ENCODE measurements at places on chromosomes 1 and 21.
A peak's percentile ranks its signal among the peaks of the same experiment; 100 is the strongest.

DNA sequence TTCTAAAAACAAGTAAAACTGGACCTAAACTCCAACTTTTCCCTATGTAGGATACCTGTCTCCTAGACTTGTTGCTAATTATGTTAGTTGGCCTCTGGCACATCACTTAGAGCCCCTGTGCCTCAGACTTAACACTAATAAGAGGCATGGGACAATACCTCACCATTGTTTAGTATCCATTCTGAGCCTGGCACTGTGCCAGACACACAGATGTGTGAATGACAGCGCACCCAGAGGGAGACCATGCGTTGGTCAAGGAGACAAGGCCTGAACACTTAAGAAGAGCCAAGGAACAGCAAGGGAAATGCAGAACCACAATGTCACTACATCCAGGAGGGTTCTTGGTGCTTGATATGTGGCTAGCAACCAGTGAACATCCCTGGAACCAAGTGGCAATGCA is 189.1 kb downstream of the FGGY start:
- peak; percentile 38 for DNase-seq

DNA sequence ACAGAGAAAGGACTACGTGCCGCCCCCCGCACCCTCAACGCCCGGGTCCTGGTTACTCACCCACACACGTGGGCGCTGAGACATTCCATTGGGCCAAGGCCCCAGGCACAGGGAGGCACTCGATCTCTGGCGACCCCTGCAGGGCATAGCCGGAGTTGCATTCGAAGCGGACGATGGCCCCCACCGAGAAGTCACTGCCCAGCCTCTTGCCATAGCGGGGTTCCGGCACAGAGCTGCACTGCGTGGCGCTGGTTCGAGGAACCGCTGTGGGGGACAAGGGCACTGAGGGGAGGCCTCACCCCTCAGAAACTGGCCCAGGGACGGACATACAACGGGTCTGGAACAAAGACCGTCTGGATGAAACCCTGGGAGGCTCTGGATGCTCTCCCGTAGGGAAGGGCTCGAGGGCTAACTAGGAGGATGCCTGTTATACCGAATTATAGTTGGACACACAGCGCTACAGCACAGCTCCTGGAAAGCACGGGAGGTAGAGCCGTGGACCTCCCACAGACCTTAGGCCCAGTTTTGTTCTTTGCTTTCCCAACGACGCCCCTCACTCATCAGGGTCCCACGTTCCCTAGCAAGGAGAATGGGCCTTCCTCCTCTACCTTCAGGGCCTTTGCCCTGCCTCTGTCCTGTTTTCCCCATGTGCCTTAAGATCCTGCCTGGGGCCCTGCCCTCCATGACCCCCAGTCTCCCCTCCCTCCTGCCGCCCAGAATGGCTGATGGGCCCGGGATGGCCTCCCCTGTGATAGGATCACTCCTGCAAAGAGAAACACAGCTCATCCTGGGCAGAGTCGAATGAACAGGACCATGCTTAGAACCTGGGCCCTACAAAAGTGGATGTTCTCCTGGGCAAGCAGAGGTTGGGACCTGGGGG is 152.8 kb downstream of the ZSCAN20 start:
- DNase-seq, result peak; percentile 49

DNA sequence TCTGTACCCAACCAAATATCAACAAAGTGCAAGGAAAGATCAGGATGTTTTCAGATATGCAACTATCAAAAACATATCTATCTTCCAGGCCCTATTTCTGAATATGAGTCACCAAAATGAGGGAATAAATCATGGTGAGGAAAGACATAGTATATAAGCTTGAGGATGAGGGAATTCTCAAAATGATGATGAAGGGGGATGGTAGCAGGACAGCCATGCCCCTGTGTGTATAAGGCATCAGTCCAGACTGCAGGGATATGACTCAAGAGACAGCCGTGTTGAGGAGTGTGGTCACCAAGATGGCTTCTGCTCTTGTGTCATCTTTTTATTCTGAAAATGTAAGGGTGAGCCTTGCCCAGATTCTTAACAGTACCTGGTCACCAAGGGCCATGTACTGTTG is 4.4 kb upstream of the WDR64 start:
- no peak for DNase-seq

DNA sequence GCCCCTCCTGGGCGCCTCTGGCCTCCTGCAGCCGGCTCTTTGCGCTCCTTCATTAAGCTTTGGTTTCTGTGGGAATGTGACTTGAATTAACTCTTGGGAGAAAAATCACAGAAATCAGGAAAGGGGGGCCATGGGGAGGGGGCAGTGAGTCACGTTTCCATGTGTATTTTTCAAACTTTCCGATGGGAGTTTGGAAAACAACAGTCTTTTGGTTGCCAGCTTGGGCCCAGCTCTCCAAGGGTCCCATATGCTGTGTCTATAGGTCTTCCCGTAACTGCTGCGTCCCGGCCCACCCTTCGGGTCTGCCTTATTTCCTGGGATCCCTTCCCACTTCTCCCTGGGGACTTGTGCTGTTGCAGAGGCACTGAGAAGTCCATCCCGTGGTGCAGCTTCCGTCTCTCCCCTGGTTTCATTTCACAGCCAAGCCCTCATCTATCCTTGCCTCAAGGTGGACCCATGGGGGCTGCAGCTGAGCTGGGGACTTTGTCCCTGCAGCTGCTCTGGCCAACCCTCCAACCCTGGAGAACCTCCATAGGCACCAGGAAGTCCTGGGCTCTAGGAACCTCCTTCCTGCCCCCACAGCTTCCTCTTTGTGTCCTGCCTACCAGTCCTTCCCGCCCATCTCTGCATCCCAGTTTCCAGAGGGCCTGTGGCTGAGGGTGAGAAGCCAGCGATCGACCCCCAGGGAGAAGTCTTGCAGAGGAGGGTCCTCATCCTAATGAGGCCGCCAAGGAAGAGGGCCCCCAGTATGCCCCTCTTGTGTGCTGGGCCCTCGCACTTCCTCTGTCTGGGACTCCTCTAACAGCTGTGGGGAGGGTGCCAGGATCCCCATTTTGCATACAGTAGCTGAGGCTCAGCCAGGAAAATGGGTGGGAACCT is 11.6 kb upstream of the LMNA start:
- DNase-seq, result peak; percentile 60

GRCh38 chr1:164475834-164476233 is 83.2 kb upstream of the PBX1 start:
- no peak for DNase-seq

DNA sequence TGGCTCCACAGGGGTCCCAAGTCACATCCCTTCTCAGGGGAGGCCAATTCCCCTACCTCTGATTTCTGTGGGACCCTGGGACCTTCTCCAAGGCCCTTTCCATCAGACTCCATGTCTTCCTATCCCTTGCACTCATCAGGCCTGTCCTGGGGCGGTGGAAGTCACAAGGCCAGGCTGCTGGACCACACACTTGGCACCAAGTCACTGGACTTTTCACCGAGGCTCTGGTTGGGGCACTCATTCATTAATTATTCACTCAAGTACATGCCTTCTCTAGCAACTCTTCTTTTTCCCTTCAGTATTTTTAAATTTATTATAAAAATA is 11.2 kb upstream of the FOXO6 start:
- no peak for DNase-seq

GRCh38 chr21:36134803-36135390 is at the start of gene CBR3:
Gene CBR3, plus strand, starts transcription at chr21:36135079. Its CDS starts 114 bp downstream, at chr21:36135193.
- peak; percentile 91 for DNase-seq

- DNase-seq, result peak; percentile 28
Observed at GRCh38 chr21:45997205-45997494, 15.6 kb downstream of the COL6A1 start.

GRCh38 chr1:154557939-154558719 is at the start of gene UBE2Q1:
Gene UBE2Q1, minus strand, starts transcription at chr1:154558662. Its CDS starts 109 bp downstream, at chr1:154558553.
- DNase-seq, result peak; percentile 88

DNA sequence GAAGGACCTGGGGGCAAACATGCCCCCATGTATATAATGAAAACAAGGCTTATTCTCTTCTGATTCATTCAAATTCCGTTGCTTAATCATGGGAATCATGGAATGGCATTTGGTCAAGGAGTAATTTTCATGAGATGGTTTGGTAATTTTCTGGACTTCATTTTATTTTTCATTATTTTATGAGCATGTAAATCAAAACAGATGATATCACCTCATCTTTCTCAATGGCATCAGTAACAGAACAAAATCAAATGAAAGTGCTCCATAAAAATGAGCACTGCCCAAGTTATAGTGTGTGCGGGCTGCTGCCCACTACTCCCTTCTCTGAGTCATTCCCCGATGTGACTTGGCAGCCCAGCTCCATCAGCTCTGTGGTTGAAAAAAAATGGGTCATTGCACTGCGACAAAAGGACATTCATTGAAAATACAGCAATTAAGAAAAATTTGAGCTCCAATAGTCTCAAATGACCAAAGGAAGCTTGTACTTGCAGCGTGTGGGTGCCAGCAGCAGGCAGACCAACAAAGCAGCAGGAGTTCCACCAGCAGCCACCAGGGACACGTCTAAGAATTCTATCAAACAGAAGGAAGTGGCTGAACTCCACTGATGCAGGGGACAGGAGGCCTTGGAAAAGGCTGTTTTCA is 84.3 kb upstream of the VAV3 start:
- peak; percentile 53 for DNase-seq

- DNase-seq, result no peak
Observed at GRCh38 chr1:62509028-62509427, 72.2 kb downstream of the USP1 start.

DNA sequence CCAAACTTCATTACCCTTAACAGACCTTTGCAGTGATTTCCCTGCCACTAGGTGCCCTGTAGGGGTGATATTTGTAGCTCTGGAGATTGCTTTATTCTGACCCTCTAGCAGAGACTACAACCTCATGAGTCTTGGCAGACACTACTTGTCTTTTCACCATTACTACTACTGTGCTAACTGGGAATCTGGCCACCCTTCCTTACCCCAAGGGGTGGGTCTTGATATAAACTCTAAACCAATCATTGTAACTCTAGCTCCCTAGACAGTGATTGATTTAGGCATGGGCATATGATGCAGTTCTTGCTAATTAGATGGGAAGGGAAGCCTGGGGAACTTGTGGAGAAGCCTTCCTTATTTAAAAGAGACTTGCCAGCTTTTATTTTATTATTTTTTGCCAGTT is 3.9 kb downstream of the KPNA6 start:
- no peak for DNase-seq

- DNase-seq, result peak; percentile 28
Observed at GRCh38 chr1:231934797-231935196, 308.2 kb downstream of the DISC1 start.

DNA sequence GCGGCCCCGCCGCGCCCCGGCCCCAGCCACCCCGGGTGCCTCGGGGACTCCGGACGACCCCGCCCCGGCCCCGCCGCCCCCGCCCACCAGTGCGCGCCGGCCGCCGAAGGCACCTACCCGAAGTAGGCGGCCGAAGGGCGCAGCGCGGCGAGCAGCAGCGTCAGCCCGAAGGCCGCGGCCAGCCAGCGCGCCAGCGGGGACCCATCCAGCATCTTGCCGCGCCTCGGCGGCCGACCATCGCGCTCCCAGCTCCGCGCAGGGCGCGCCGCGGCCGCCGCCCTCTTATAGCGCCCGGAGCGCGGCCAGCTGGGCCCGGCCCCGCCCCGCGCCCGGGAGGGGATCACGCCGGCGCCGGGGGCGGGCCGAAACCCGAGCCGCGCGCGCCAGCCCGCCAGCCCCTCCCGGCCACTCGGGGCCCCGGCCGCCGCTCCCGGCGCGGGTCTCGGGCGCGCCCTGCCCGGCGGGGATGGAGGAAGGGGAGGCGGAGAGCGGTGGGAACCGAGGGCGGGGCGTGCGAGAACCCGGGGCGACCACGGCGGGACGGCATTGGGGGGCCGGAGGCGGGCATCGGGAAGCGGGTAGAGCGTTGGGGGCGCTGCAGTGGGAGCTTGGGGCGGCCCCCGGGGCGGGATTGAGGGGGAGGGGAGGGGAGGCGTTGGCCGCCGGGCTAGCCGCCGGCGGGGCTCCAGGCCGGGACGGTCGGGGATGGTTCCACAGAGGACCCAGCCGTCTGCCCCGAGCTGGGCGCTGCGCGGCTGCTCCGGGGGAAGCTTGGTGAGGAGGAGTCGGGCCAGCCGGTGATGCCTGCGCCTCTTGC is at the start of gene WNT9A:
TSS of gene WNT9A (minus strand) at position 257 of the 817 bp plus-strand sequence. CDS start at position 212, 45 bp downstream.
- DNase-seq, result peak; percentile 89

- DNase-seq, result no peak
Observed at GRCh38 chr21:33247599-33247998, 17.9 kb downstream of the IFNAR2 start.

DNA sequence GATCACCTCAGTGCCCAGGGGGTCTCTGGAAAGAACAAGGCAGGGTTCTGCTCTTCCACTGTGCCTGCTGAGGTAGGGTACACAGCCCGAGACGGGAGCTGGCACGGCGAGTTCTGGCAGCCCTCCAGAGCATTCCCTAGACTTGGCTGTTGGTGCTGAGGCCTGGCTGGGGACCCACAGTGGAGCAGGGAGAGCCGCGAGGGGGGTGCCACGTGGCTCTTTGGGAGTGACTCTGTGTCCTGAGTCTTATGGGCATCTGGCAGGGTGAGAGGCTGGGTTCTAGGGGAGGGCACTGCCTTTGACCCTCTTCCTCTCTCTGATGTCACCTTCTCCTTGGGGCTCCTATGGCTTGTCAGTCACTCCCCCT is 336.4 kb downstream of the CAMTA1 start:
- DNase-seq, result peak; percentile 66

GRCh38 chr1:10065344-10065685 is 32.6 kb downstream of the UBE4B start:
- no peak for DNase-seq

- DNase-seq, result no peak
Observed at GRCh38 chr1:42239041-42239440, 74.5 kb upstream of the GUCA2A start.

GRCh38 chr1:46820076-46820475 is 21.2 kb downstream of the CYP4B1 start:
- no peak for DNase-seq

GRCh38 chr1:218292515-218292914 is 7.4 kb downstream of the RRP15 start:
- no peak for DNase-seq

DNA sequence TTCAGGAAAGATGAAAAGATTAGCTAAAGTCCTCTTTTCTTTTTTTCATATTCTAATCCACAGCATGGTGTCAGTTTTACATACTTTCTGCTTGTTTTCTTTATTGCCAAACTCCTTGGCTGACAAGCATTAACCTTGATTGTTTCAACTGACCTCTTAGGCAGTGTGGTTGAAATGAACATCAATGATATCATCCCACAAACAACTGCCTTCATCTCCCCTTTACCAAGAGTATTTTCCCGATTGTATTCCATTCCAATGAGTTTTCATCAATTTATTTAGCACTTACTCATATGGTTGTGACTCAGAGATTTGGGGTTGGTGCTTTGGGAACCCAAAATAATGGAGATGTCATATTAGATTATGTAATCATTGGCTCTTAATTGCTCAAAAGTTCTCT is 71.8 kb downstream of the SPAG17 start:
- DNase-seq, result no peak

- peak; percentile 96 for DNase-seq
Observed at GRCh38 chr1:203306089-203306964, 1.0 kb downstream of the BTG2 start.

- DNase-seq, result no peak
Observed at GRCh38 chr1:224170343-224170742, 12.7 kb upstream of the DEGS1 start.
